Uterus (tissue), 4 donors: ENCODE measurements at places on chromosomes 12 and 14. TPM values are rescaled to one million over a fixed set of nuclear protein-coding genes. Genes with fewer than 3 reads are reported as not detected.

Gene LBHD2
- total RNA-seq = not detected

Gene GZMB
- 122 TPM for total RNA-seq

Gene ADGRD1
- 13.5 TPM for total RNA-seq

Gene GLIPR1L2
- not detected for total RNA-seq

Gene CDC42BPB
- 80.6 TPM for total RNA-seq

Gene L2HGDH
- 7.9 TPM for total RNA-seq

Gene SERPINA3
- 109 TPM for total RNA-seq

Gene TTC8
- total RNA-seq = 340 TPM

Gene SLC10A1
- total RNA-seq = not detected
